Peyer's patch (tissue), 4 donors: ENCODE measurements at places on chromosomes 11 and 22. TPM values are rescaled to one million over a fixed set of nuclear protein-coding genes. Genes with fewer than 3 reads are reported as not detected.

DNA sequence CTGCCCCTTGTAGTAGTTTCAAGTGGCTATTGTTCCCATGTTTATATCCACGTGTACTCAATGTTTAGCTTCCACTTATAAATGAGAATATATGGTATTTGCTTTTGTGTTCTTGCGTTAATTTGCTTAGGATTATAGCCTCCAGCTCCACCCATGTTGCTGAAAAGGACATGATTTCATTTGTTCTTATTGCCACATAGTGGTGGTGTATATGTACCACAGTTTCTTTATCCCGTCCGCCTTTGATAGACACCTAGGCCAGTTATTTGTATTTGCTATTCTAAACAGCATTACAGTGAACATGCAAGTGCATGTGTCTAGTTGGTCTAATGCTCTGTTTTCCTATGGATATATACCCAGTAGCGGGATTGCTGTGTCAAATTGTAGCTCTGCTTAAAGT is 6.8 kb downstream of the OR51B2 start:
- no peak for DNase-seq

GRCh38 chr22:31920306-31920705 is 24.0 kb upstream of the YWHAH start:
- DNase-seq, result no peak

DNA sequence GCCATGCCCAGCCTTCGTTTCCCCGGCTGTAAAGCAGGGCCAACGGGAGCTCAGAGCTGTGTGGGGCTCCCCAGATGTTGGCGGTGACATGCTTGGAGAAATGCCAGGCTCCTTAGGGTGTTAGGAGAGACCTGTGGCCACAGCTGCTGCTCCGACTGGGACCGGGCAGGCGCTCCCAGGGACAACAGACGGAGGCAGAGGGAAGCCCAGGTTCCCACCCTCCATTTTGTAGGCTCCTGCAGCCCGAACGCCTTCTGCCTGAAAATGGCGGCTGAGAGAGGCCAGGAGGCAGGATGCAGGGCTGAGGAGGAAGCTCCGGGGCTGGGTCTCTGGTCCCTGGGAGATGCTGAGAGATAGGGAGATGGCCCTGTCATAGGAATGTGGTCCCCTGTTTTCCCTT is 10.0 kb downstream of the CD6 start:
- no peak for DNase-seq

DNA sequence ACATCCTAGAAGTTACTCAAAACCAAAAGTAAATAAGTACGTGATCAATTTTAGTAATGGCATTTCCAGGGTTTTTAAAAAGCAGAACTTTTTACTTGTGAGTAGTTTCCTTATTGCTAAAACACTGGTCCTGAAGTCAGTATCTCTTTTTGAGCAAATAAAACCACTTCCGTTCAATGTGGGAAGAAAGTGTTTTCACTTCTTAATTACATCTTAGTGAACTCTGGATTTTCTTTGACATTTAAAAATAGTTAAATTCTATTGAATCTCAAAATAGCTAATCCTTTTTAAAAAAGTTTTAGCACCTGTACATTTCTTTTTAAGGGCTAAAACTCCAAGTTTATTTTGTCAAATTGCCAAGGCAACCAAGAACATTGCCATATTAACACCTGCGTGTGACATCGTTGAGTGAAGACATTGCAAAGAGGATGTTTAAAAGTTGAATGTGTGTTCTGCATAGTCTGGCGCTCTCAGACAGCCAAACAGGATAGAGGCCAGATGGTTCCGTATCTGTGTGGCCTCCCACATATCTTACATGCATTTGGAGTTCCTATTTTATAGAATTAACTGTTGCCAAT is 17.2 kb upstream of the OR5B21 start:
- peak; percentile 65 for DNase-seq

GRCh38 chr22:48979482-48979881 is 848.2 kb downstream of the BRD1 start:
- no peak for DNase-seq

Gene BDNF
- total RNA-seq, result not detected

GRCh38 chr22:17749605-17750395 is 24.5 kb downstream of the BID start:
- no peak for DNase-seq

DNA sequence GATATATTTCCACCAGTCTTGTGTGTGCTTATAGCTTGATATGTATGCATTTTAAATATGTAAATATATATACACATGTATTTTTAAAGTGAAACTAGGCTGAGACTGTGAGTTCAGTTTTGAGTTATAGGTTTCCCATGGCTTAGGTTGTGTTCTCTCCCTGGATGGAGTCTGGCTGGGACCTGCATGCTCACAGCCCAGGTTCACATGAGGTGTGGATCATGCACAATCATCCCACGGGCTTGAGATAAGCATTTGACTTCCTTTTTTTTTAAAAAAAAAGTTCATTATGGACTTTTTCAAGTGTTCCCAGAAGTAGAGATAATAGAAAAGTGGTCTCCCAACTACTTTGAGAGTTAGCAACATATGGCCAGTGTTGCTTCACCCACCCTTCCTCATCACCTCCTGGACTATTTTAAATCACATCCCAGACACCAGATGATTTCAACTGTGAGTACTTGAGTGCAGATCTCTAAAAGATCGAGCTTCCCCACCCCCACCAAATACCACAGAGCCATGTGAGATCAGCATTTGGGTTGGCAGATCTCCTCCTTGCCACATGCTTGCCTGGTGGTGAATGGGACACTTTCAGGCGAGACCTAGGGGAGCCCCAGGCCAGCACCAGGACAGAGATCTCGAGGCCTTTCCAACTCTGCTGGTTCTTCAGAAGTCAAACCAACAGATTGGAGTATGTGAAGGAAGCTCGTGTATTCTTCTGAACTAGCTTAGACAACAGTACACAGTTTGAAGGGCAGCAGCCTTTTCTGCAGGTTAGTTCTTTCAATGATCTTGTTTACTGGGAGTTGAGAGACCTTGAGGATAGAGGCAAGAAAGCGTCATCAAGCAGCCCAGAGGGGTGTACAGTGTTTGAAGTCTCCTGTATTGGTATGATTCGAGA is 15.9 kb downstream of the MED15 start:
- DNase-seq, result no peak

Gene MTFP1
- total RNA-seq, result 12.4 TPM

Gene DEFB131B
- total RNA-seq, result not detected

Gene KRTAP5-9
- total RNA-seq, result 1.3 TPM

DNA sequence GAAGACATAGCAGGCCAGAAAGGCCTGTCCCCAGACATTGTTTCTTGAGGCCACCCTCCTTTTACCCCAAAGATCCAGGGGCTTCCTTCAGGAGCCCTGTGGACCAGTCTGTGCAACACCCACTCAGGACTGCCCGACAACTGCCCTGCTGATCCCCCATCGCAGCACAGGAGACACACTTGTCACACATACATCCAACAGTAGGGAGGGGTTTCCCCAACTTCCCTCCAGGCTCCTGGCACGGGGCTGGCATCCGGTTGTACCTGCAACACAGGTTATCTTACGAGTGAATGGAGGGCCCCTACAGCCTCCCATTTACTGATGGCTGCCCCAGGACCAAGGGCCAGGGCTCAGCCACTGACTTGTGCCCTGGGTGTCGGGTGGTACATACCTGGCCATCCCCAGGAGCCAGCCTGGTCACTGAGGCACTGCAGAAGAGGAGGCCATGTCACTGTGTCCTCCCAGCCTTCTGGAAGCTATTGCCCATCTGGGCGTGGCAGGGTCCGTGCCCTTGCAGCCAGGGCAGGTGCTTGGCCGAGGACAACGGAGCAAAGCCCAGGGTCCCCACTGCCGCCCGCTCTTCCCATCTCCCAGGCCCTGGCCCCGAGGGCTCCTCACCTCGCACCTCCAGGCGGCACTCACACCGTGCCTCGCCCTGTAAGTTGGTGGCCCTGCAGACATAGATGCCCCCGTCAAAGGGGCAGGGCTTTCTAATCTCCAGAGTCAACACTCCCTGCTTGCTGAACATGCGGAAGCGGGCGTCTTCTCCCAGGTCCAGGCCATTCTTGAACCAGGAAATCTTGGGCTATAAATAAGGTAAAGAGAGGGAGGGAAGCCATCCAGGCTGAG is 20.8 kb downstream of the MYBPC3 start:
- no peak for DNase-seq

Gene SYT8
- total RNA-seq, result not detected

Gene OR5B21
- not detected for total RNA-seq

Gene SSH3
- total RNA-seq, result 99.1 TPM

Gene UBQLNL
- 0.80 TPM for total RNA-seq

DNA sequence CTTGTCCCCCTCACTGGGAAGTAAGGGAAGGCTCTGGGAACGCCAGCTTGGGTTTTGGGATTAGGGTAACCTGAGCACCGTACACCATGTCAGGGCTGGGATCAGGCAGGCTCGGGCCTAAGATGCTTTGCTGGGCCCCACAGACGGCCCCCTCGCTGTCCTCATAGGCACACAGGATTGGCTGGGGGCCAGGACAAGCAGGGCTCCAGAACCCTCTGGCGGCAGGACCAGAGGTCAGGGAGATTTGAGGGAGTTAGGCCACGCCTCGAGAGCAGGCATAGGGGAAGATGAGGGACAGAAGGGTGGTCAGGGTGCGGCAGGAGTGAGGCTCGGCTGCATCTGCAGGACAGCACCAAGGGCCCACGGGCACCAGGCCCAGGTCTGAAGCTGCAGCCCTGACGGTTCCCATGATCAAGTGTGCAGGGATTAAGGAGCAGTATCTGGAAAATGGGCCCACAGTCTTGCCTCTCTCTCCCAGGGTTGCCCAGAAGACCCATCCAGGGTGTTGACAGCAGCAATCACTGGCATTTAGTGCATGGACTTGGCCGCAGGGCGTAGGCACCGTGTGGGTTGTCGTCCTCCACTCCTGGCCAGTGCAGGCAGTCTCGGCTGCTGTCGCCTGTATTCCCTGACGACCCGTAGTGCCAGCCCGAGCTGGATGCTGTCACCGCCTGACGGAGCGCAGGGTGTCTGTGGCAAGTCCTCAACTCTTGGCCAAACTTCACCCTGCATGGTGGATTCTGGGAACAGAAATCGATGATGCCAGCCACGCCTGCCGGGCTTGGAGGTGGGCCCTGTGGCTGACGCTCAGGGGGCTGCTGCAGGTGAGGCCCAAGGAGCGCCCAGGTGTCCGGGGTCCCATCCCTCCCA is 15.7 kb upstream of the GNB1L start:
- peak; percentile 44 for DNase-seq

DNA sequence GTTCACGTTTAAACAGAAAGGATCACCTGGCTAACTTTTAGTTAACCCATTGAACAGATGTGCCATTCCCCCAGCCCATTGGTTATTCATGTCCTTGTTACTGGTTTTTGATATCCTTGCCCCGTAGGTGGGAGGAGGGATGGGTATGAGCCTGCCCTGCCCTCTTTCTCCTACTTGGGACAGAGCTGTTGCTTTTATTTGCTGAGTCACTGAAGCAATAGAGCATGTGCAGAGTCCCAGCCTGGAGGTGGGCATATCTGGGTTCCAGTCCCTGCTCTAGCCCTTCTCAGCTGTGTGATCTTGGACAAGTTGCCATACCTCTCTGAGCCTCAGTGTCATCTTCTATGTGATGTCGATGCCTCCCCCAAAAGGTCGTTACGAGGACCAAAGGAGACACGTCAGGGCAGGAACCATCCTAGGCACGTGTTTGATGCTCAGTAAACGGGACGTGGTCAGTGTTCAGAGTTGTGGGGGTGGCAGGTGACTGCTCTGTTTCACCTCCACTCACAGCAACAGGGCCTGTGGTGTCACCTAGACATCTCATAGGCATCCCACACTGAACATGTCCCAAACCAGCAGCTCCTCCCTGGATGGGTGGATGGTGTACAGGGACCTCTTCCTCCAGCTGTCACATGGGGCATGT is 61.0 kb downstream of the BMAL1 start:
- no peak for DNase-seq

DNA sequence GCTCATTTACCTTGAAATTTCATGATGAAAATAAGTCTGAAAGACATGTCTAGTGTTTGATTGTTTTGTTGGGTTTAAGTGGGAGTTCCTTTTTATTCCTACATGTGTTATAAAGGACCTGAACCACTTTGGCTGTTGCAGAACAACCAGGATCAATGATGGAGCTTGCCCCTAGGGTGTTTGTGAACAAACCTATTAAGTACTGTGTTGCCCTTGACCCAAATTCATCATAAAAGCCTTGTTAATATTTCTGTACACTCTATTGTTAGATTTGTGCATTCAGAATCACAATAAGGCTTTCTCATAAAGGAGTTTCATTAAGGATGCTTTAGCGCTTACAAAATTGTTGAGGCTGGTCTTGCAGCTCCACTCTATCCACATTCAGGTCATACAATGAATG is 452.6 kb downstream of the NELL1 start:
- DNase-seq, result no peak

- DNase-seq, result peak; percentile 56
These were observed 2.8 kb upstream of the BARX2 start for GRCh38 chr11:129372609-129373488.

GRCh38 chr11:72947229-72947628 is 133.0 kb downstream of the ATG16L2 start:
- DNase-seq, result no peak

Gene C22orf15
- total RNA-seq, result not detected

DNA sequence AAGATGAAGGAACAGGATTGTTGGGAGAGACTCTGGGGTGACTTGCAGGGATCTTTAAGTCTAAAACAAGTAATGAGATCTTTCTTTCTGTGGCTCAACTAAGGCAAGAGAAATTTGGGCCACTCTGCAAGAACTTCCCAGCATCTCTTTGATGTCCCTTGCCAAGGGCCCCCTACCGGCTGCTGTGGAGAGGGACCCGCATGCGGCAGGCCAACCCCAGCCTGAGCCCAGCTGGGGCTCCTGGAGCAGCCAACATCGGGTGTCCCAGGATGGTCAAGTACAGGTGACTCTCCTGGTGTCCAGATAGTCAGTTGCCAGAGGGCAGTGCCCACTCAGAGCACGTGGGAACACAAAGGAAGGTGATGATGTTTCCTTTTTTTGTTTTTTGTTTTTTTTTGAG is 363.2 kb downstream of the TBC1D22A start:
- no peak for DNase-seq

GRCh38 chr11:612201-612960 is 3.4 kb downstream of the IRF7 start:
- peak; percentile 89 for DNase-seq

Gene MYOD1
- total RNA-seq, result not detected

DNA sequence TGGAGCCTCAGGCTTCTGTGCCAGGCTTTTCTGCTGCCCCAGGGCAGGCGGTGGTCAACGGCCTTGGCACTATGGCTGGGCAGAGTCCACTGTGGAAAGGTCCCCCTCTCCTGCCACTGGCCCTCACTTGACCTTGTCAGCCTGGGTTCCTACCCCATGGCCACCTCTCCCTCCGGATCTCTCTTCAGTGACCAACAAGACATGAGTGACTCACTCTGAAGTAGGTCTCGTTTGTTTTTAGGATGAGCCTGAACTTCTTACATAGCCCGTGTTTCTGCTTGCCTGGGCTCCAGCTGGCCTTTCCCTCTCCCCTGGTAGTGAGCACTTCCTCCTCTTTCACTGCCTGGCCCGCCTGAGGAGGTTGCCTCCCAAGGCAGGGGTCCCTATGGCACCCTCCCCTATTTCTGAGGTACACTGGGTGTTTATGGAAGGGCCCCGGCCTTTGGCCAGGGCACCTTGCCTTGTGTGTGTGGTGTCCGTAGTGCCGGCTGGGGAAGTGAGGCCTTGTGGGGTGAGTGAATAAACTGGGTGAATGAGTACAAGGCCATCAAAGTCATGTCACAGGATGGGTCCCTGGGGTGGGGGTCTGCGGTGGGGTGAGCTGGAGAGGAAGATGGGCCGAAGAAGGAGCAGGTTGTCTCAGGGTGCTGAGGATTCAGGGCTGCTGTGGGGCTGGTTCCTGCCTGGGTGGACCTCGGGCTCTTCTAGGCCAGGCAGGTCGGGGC is 5.0 kb downstream of the SHANK3 start:
- peak; percentile 10 for DNase-seq
